WTC11 (cell line): ENCODE measurements at places on chromosomes 6 and 20.

DNA sequence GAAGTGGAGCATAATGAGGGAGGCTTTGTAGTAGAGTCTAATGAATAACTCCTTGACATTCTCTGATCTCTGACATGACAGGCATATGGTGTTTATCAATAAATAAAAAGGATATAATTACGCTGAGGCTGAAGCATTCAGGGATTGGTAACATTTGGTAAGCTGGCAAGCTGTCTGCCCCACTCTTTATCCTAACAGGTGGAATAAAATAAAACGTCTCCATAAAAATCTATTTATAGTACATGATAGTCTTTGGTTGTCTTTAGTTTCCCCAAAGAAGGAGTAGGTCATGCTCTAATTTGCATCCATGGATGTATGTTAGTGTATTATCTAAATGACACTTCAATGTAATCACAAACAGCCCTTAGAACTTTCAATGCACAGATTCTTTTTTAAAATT, 30.9 kb upstream of the RBM24 start:
- H3K4me1 ChIP-seq, result no peaks in the 10 kb centered on the region
- H3K27me3 ChIP-seq, result no peaks in the 10 kb centered on the region; the same call in 1 of the 2 replicates
- H3K36me3 ChIP-seq, result no peaks in the 10 kb centered on the region
- no peak for DNase-seq
- H3K27ac ChIP-seq, result no peak overlapping the region
- H3K4me3 ChIP-seq, result no peak overlapping the region

DNA sequence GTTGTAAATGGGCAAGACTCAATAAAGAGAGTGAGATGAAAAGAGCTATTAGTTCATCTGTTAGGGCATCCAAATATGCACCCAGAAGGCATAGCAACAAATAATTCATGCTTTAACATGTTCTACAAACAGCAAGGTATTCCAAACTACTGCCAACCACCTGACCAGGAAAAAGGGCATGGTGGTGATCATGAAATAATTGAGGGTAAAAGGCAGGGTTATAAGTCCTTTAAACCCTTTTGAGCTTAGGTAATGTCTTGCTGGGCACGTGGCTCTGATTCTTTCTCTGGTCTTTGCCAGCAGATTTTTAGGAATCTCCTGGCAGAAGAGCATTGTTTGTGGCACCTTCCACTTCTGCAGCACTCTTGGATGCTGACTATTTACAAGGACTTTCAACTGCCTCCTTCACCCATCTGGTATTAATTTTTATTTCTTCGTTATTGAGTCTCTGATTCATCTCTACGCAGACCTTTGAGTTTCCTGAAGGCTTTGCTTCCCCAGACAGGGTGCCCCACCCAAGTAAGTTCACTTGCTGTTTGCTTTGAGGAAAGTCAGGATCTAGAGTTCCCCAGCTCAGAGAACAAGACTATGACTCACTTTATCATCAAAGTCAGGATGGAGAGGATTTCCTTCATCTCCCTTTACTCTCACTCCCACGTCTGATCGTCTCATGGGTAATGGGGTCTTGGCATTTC, 83.4 kb upstream of the NEDD9 start:
- peaks cover 10% of the 10 kb centered on the region for H3K4me1 ChIP-seq
- H3K27ac ChIP-seq, result no peak overlapping the region
- no peaks in the 10 kb centered on the region for H3K36me3 ChIP-seq
- H3K27me3 ChIP-seq, result no peaks in the 10 kb centered on the region

DNA sequence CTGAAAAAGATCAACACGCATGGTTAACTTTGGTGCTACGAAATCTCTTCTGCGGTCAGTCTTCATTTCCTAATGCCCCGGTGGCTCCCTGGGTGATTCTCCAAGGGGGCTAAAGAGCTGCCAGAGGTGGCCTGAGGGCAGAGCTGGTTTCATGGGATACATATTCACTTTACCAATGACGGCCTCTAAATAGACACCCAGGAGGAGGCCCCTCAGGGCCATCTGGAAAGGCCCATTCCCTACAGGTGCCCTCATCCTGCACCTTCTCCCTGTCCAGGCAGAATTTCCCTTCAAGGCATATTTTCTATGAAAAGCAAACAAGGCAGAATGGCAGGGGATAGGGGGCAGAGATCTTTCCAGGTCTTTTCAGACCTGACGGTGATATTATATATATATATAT, 12.5 kb downstream of the BNIP5 start:
- H3K36me3 ChIP-seq, result no peaks in the 10 kb centered on the region
- H3K27ac ChIP-seq, result no peak overlapping the region
- H3K27me3 ChIP-seq, result no peaks in the 10 kb centered on the region
- H3K4me1 ChIP-seq, result peaks cover 21% of the 10 kb centered on the region
- no peak for DNase-seq

DNA sequence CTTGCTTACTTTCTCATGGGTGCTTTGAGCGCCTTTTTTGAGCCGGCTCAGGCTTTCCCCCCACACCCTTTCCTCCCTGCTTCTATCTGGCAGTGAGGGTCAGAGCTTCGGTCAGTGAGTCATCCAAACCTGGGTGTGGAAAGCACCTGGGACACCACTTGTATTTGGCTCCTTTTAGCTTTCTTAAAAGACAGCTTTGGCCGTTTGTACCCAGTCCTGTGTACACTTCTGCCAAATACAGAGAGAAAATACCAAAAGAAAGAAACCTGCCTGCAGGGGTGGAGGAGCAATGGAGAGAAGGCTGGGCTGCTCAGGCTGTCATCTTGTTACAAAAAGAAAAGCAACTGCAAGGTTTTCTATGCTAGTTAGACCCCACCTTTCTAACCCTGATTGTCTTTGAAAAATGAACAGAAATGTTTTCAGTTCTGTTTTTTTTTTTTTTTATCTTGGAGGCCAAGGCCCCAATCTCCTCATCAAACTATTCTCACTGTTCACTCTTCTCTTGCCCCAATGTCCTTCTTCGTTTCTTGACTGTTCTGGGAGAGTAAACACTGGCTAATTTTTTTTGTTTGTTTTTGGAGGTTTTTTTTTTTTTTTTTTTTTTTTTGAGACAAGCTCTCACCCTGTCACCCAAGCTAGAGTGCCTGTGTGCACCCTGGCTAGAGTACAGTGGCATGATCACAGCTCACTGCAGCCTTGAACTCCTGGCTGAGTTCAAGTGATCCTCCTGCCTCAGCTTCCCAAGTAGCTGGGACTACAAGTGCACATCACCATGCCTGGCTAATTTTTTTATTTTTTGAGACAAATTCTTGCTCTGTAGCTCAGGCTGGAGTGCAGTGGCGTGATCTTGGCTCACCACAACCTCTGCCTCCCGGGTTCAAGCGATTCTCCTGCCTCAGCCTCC, 76.4 kb downstream of the SSR1 start:
- no peak for DNase-seq
- H3K27ac ChIP-seq, result peak overlapping the region; percentile 78; the same call in 1 of the 2 replicates
- H3K4me3 ChIP-seq, result no peak overlapping the region
- H3K36me3 ChIP-seq, result peaks cover 18% of the 10 kb centered on the region

DNA sequence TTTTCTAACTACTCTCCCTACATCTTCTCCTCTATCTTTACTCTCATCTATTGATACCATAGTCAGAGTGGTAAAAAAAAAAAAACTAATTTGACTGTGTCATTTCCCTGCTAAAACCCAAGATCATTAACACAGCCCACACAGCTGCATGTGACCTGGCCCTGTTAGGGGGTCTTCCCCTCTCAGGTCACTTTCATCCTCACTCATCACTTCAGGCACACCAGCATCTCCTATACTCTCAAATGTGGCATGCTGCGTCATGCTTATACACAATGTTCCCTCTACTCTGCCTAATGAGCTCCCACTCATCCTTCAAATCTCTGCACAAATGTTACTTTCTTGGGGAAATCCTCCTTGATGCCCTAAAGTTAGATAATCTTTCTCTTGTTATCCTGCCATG, 86.8 kb downstream of the CDK19 start:
- no peak overlapping the region for H3K27ac ChIP-seq
- H3K4me1 ChIP-seq, result no peaks in the 10 kb centered on the region
- DNase-seq, result no peak
- H3K36me3 ChIP-seq, result no peaks in the 10 kb centered on the region

GRCh38 chr6:111794727-111795452, 78.4 kb downstream of the FYN start:
- H3K4me3 ChIP-seq, result no peak overlapping the region
- peaks cover 31% of the 10 kb centered on the region for H3K4me1 ChIP-seq

GRCh38 chr20:40678286-40678875, 10.7 kb downstream of the MAFB start:
- peaks cover 32% of the 10 kb centered on the region for H3K4me1 ChIP-seq
- H3K27me3 ChIP-seq, result peaks cover 64% of the 10 kb centered on the region
- H3K36me3 ChIP-seq, result no peaks in the 10 kb centered on the region
- no peak overlapping the region for H3K27ac ChIP-seq
- H3K4me3 ChIP-seq, result no peak overlapping the region
- no peak for DNase-seq

DNA sequence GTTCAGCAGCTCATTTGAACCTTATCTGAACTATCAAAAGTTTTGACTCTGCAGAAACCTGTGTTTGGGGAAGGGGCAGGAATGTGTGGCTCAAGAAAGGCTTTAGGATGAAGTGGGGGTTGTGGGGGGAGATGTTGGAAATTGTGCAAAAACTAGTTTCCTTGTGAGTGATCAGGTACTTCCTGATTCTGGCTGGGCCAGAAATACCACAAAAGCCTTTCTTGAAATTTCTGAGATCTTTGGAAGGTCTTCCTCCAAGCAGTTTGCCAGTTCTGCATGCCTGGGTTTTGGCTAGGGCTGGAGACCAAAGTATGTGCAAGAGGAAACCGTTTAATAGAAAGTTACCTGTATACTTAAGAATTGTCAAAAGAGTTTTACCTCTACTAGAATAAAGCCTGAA, 116.6 kb downstream of the BMP2 start:
- no peak for DNase-seq
- H3K27ac ChIP-seq, result no peak overlapping the region
- no peak overlapping the region for H3K4me3 ChIP-seq
- H3K4me1 ChIP-seq, result peaks cover 22% of the 10 kb centered on the region
- no peaks in the 10 kb centered on the region for H3K36me3 ChIP-seq

GRCh38 chr6:121442576-121442975, 7.1 kb downstream of the GJA1 start:
- no peak for DNase-seq
- peaks cover 90% of the 10 kb centered on the region for H3K36me3 ChIP-seq

DNA sequence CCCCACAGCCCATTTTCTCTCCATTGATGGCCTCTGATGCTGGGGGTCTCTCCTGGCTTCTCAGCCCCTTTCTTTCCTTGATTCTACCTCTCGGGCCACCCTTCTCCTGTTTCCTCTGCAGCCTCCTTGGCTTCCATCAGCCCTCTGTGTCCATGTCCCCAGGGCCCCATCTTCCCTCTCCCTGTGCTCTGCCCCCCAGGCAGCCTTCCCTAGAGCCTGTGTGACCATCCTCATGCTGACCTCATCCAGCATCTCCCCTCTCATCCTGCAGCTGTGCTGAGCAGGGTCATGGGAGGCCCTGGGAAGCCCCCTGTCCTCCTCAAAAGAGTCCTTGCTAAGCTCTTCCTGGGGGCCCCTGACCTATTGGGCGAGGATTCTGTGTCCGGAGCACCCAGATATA, 73.4 kb upstream of the NNAT start:
- H3K36me3 ChIP-seq, result no peaks in the 10 kb centered on the region
- no peak for DNase-seq
- H3K27ac ChIP-seq, result no peak overlapping the region

- H3K4me3 ChIP-seq, result no peak overlapping the region
- H3K4me1 ChIP-seq, result peaks cover 4% of the 10 kb centered on the region
- H3K27me3 ChIP-seq, result no peaks in the 10 kb centered on the region
- DNase-seq, result no peak
- H3K36me3 ChIP-seq, result no peaks in the 10 kb centered on the region
These were observed 405.7 kb downstream of the LMBRD1 start for GRCh38 chr6:69391106-69391505.

DNA sequence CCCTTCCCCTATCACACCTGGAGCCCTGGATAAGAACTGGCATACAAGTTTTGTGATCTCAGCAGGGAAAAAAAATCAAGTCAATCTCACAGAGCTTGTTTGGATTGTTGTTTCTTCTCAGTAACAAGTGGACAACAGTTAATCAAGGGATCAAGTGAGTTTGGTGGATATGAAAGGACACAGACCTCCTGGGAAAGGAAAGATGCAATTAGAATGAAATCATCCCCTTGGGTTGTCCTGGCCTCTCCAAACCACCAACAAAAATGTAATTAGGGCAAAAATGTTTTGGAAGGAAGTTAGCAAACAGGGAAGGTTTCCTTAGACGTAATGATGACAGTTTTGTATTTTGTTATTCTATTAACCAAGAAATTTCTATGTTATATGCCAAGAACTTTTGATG, 99.1 kb upstream of the PRDM1 start:
- no peak for DNase-seq
- peaks cover 100% of the 10 kb centered on the region for H3K27me3 ChIP-seq
- H3K36me3 ChIP-seq, result no peaks in the 10 kb centered on the region

DNA sequence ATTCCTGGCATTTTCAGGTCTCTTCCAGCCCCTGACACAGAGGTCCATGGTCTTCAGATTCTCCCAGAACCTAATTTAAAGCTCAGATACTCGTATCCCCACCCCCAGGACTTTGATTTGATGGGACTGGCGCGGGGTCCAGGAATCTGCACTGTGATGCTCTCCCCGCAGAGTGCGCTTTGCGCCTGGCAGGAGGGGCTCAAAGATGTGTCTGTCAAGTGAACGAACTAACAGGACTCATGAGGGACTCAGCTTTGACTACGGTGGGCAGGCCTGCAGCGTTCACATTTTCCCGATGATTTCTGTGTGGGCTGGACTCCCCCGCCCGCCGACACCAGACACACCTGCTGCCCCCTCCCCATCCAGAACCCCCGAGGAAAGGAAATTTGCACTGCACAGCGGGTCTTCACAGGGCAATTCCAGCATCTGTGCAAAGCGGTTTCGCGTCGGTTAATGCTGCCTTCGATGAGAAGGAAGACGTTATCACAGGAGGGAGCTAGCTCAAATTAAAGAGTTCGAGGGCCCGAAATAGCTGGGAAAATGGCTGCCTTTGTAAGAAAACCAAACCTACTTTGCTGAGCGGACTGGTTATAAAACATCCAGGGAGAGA, 90.2 kb downstream of the ZDHHC14 start:
- no peak for DNase-seq
- H3K27ac ChIP-seq, result no peak overlapping the region
- H3K27me3 ChIP-seq, result no peaks in the 10 kb centered on the region; the same call in 1 of the 2 replicates
- H3K36me3 ChIP-seq, result no peaks in the 10 kb centered on the region
- H3K4me3 ChIP-seq, result no peak overlapping the region

DNA sequence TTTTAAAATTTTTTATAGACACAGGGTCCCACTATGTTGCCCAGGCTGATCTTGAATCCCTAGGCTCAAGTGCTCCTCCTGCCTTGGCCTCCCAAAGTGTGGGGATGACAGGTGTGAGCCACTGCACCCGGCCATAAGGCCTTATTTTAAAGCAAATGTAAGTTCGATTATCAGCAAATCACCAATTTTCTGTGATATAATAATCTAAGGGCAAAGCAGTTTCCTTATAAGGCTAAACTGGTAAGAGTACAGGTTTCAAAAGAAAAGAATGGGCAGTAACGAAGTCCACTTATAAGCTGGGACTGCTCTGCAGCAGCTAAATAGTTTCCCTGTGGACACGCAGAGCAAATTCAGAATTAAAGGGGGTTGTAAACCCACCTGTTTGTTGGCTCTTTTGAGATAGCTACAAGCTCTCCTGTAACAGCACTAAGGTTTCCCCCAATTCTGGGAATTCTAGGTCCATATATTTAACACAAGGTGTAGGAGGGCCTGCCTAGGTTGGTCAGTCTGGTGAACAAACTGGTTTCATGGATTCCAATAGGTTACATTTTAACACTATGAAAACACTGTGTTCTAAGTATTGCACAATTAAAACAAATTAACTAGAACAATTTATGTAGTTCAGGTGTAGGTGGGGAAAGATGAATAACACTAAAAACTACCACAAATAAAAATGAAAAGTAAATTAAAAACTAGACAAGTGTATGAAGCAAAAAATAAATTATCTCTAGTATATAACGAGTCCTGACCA, 26.3 kb downstream of the LHFPL5 start:
- no peak overlapping the region for H3K4me3 ChIP-seq
- H3K4me1 ChIP-seq, result no peaks in the 10 kb centered on the region
- DNase-seq, result no peak
